ENCODE measurements at places on chromosomes 4 and X. TPM values are rescaled to one million over a fixed set of nuclear protein-coding genes. Genes with fewer than 3 reads are reported as not detected.

- no peak for DNase-seq
- no peak overlapping the region for H3K27ac ChIP-seq
- no peaks in the 10 kb centered on the region for H3K36me3 ChIP-seq
- H3K4me3 ChIP-seq = no peak overlapping the region
- H3K4me1 ChIP-seq = no peaks in the 10 kb centered on the region
These were observed 64.9 kb upstream of the ADRA2C start for GRCh38 chr4:3701271-3701734.

Gene CENPVL1
- total RNA-seq = 3.0 TPM

DNA sequence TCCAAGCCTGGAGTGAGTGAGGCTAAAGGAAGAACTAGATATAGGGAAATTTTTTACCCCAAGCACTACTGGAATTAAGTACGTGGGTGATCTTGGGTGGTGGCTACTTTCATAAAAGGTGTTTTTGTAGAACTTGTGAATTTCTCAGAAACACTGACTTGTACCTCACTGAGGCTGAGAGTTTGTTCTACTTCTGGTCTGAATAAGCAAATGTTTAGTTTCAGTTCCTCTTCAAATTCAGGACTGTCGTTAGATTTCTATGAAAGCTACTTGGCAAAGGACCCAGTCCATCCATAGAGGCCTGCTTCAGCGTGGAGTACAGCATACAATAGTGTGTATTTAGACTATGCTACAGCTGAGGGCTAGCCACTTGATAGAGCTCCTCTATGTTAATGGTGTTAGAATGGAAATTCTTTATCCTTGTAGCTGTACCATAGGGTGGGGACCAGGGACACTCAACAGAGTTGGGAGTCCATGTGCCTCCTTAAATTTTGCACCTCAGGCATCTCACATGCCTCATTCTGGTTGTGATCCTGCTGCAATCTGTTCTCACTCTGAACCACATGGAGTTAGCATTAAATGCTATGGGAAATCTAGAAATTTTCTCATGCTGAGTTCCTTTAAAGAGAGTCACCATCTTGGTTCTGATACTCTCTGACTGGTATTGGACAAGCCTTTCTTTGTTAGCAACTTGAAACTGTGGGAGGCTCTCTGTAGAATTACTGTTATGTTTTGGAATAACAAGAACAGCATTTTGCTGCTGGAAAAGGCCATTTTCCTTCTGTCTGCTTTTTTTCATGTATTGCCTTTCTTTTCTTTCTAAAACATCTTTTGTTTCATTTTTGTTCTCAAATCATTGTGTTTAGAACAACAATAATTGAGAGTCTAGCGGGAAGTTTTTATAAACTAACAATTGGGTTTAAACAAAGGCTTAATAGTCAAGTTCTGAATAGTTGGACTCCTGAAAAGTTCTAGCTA lies 86.8 kb downstream of the PDGFRA start:
- H3K4me3 ChIP-seq = no peak overlapping the region
- H3K4me1 ChIP-seq = no peaks in the 10 kb centered on the region
- no peaks in the 10 kb centered on the region for H3K27me3 ChIP-seq
- DNase-seq = no peak
- no peaks in the 10 kb centered on the region for H3K36me3 ChIP-seq

GRCh38 chr4:1207603-1208265 lies 35.4 kb upstream of the SPON2 start:
- no peaks in the 10 kb centered on the region for H3K36me3 ChIP-seq
- peaks cover 45% of the 10 kb centered on the region for H3K4me1 ChIP-seq
- peak overlapping the region; percentile 94 for H3K27ac ChIP-seq
- H3K27me3 ChIP-seq = no peaks in the 10 kb centered on the region

DNA sequence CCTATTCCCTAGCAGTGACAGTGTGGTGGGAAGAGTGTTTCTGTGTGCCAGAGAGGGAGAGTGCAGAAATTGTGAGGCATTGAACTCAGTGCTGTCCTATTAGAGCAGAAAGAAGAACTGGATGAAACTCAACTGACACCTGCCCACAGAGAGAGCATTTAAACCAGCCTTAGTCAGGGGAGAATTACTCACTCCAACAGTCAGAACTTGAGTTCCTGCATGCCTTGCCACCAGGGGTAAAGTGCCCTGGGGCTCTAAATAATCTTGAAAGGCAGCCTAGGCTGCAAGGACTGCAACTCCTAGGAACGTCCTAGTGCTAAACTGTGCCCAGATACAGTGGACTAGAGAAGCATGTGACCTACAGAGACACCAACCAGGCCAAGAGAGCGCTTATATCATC lies 12.8 kb downstream of the CYSLTR1 start:
- no peak overlapping the region for H3K27ac ChIP-seq
- no peaks in the 10 kb centered on the region for H3K4me1 ChIP-seq
- no peak for DNase-seq

- no peaks in the 10 kb centered on the region for H3K27me3 ChIP-seq
- H3K4me3 ChIP-seq = no peak overlapping the region
- H3K36me3 ChIP-seq = no peaks in the 10 kb centered on the region
- no peaks in the 10 kb centered on the region for H3K4me1 ChIP-seq
- no peak for DNase-seq
These were observed 71.3 kb upstream of the ANXA3 start for GRCh38 chr4:78480286-78480685.

DNA sequence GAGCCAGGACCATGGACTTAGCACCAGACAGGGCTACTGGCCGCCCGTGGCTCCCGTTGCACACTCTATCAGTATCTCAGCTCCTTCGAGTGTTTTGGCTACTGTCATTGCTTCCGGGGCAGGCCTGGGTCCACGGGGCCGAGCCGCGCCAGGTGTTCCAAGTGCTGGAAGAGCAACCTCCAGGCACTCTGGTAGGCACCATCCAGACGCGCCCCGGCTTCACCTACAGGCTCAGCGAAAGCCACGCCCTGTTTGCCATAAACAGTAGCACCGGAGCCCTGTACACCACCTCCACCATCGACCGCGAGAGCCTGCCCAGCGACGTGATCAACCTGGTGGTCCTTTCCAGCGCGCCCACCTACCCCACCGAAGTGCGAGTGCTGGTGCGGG lies 1.6 kb downstream of the FAT4 start:
- H3K36me3 ChIP-seq = no peaks in the 10 kb centered on the region
- H3K27me3 ChIP-seq = no peaks in the 10 kb centered on the region
- peak; percentile 8 for DNase-seq
- no peaks in the 10 kb centered on the region for H3K4me1 ChIP-seq
- peak overlapping the region; percentile 78 for H3K27ac ChIP-seq
- peak overlapping the region; percentile 76 for H3K4me3 ChIP-seq

Gene GPR173
- 1.9 TPM for total RNA-seq

DNA sequence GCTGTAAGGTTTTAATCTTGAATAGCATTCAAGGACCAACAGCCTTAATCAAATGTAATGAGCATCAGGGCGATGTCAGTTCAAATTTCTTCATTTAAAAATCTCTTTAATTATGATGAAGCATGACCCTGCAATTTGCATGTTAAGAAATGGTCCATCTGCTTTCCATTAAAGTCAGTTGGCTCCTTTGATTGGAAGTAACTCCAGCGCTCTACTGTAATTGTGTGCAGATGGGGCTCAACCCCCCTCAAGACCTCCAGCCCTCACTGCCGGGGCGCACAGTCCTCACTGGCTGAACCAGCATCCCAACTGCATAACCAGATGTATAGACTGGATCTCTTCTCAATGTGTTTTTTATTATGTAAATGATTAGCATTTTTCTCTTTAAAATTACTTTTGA lies 126.9 kb downstream of the VCX3B start:
- no peaks in the 10 kb centered on the region for H3K27me3 ChIP-seq
- H3K36me3 ChIP-seq = no peaks in the 10 kb centered on the region
- no peak for DNase-seq
- H3K27ac ChIP-seq = no peak overlapping the region

- H3K27me3 ChIP-seq = no peaks in the 10 kb centered on the region
- no peaks in the 10 kb centered on the region for H3K36me3 ChIP-seq
- no peaks in the 10 kb centered on the region for H3K4me1 ChIP-seq
- DNase-seq = no peak
- H3K4me3 ChIP-seq = no peak overlapping the region
These were observed 278.9 kb downstream of the FBXW7 start for GRCh38 chr4:152256996-152257395.

GRCh38 chrX:30913492-30913891 lies 24.4 kb upstream of the TAB3 start:
- no peak overlapping the region for H3K27ac ChIP-seq
- H3K4me1 ChIP-seq = no peaks in the 10 kb centered on the region
- no peaks in the 10 kb centered on the region for H3K36me3 ChIP-seq
- DNase-seq = no peak
- no peaks in the 10 kb centered on the region for H3K27me3 ChIP-seq

Gene POU3F4
- not detected for total RNA-seq

GRCh38 chr4:12612876-12613275 lies 871.3 kb downstream of the RAB28 start:
- no peaks in the 10 kb centered on the region for H3K36me3 ChIP-seq
- H3K4me3 ChIP-seq = no peak overlapping the region
- H3K27ac ChIP-seq = no peak overlapping the region
- H3K4me1 ChIP-seq = no peaks in the 10 kb centered on the region
- no peaks in the 10 kb centered on the region for H3K27me3 ChIP-seq
- no peak for DNase-seq

- no peak for DNase-seq
- no peaks in the 10 kb centered on the region for H3K4me1 ChIP-seq
- H3K27me3 ChIP-seq = no peaks in the 10 kb centered on the region
- no peak overlapping the region for H3K27ac ChIP-seq
- H3K4me3 ChIP-seq = no peak overlapping the region
These were observed 104.1 kb downstream of the KLHL4 start for GRCh38 chrX:87621697-87622096.

- H3K27me3 ChIP-seq = no peaks in the 10 kb centered on the region
- no peaks in the 10 kb centered on the region for H3K4me1 ChIP-seq
- no peak overlapping the region for H3K4me3 ChIP-seq
- no peak overlapping the region for H3K27ac ChIP-seq
- H3K36me3 ChIP-seq = no peaks in the 10 kb centered on the region
These were observed 15.0 kb upstream of the UNC5C start for GRCh38 chr4:95563638-95564337.

Gene TLR1
- 7.8 TPM for total RNA-seq

Gene CD40LG
- not detected for total RNA-seq

Gene TKTL1
- total RNA-seq = 113 TPM

DNA sequence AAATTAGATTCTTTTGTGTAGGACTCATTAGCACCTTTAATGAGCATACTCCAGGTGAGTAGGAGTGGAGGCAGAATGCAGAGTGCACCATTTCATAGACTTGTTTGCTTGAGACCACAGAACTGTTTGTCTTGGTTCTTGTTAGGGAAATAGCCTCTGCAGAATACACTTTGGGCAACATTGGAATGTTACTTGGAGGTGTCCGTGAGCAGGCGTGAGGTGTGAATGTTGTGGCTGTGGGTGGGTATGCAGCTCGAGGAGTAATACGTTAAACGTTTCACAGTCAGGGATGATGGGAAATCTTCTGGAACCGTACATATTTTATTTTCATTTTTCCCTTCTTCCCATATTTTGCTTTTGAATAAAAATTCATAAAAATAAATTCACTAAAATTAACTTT lies 31.6 kb downstream of the PAQR3 start:
- H3K36me3 ChIP-seq = no peaks in the 10 kb centered on the region
- no peak for DNase-seq
- H3K27me3 ChIP-seq = no peaks in the 10 kb centered on the region
- H3K27ac ChIP-seq = no peak overlapping the region

Gene ADAMTS3
- total RNA-seq = 4.0 TPM

GRCh38 chr4:173038192-173038896 lies 130.3 kb upstream of the GALNT7 start:
- peaks cover 11% of the 10 kb centered on the region for H3K4me1 ChIP-seq
- peak overlapping the region; percentile 56 for H3K27ac ChIP-seq
- DNase-seq = peak; percentile 53
- no peaks in the 10 kb centered on the region for H3K36me3 ChIP-seq
- no peaks in the 10 kb centered on the region for H3K27me3 ChIP-seq

DNA sequence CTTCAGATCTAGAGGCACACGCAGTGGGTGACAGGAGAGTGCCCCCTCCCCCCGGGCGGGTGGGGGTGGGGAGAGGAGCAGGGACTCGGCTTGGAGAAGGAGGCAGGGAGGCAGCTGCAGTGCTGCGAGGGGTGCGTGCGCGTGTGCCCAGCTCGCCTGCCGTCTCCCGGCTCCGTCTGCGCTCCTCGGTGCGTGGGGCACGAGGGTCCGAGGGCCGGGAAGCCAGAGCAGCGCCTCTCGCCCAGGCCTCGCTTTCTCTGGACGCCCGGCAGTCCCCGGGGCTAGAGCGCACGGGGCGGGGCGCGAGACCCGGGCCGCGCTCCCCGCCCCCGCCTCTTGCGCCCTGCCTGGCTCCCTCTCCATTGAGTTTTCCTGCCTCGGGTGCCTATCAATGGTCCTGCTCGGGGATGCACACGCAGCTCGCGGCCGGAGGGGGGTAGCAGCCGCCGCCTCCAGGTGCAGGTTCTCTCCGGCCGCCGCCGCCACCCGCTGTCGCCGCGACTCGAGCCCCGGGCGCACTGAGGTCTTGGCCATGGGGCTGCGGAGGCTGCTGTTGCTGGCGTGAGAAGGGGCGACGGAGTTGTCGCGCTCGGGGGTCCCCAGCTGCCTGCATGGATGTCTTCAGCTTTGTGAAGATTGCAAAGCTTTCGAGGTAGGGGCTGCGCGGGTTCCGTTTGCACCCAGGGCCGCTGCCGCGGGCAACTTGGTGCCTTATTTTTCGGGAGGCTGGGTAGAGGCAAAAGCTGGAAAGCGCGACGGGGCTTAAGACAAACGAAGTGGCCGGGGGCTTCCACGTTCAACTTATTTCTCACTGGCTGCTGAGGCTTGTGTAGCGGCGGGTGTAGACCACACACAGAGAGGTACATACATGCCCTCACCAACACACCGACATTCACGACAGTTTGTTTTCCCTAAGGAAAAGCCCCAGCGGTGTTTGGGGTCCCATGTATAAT lies at the start of gene FRMPD4:
Gene FRMPD4, plus strand, starts transcription at position 113 of the 953 bp plus-strand sequence. Its CDS starts 499 bp downstream, at position 612.
- H3K4me1 ChIP-seq = no peaks in the 10 kb centered on the region
- H3K4me3 ChIP-seq = peak within 1 kb of the TSS; percentile 27
- DNase-seq = no peak
- no peaks in the 10 kb centered on the region for H3K36me3 ChIP-seq
- no peak within 1 kb of the TSS for H3K27ac ChIP-seq

DNA sequence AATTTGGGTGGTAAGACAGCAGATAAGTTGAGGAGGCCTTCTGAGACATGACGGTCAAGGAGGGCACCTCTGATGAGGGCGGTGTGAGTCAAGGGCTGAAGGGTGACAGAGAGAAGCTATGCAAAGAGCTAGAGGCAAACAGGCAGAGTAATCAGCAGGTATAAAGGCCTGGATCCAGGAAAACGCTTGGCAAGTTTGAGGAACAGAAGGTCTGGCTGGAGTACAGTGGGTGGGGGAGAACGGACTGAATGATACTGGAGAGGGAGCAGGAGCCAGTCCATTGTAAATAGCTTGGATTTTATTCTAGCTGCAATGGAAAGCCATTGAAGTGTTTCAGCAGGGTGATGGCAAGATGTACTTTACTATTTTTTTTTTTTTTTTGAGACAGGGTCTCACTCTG lies 39.3 kb downstream of the RAB33B start:
- no peak overlapping the region for H3K27ac ChIP-seq
- DNase-seq = no peak
- no peaks in the 10 kb centered on the region for H3K4me1 ChIP-seq
- H3K4me3 ChIP-seq = no peak overlapping the region
- H3K36me3 ChIP-seq = no peaks in the 10 kb centered on the region
- no peaks in the 10 kb centered on the region for H3K27me3 ChIP-seq

- H3K4me1 ChIP-seq = no peaks in the 10 kb centered on the region
- H3K4me3 ChIP-seq = no peak overlapping the region
- no peaks in the 10 kb centered on the region for H3K36me3 ChIP-seq
- no peak for DNase-seq
- no peaks in the 10 kb centered on the region for H3K27me3 ChIP-seq
These were observed 47.0 kb downstream of the AFF1 start for GRCh38 chr4:86981789-86982188.
